ENCODE measurements at places on chromosomes 5 and 9.

- DNase-seq = no peak
Observed at GRCh38 chr5:16866795-16867576, 69.1 kb downstream of the MYO10 start.

DNA sequence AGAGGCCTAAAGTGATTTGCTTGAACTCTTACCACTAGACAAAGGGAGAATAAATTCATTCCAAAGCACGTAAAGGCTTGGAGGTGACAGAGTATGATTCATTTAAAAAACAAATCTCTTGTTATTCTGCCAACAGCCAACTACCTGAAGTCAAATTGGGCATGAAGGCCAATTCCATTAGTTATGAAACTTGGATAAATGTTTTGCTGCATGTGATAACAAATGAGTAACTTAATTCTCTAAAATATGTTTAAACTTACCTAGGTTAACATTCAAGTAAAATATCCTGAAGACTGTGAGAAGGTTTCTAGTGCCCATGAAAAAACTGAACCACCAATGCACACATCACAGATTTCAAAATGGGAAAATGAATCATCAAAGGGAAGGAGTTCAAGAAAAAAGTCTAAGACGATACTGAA, 120.1 kb upstream of the TSLP start:
- DNase-seq = no peak

GRCh38 chr9:89426384-89426961, 71.4 kb downstream of the SEMA4D start:
- no peak for DNase-seq

- DNase-seq = no peak
Observed at GRCh38 chr9:113674436-113674835, 201.7 kb upstream of the ZNF618 start.

DNA sequence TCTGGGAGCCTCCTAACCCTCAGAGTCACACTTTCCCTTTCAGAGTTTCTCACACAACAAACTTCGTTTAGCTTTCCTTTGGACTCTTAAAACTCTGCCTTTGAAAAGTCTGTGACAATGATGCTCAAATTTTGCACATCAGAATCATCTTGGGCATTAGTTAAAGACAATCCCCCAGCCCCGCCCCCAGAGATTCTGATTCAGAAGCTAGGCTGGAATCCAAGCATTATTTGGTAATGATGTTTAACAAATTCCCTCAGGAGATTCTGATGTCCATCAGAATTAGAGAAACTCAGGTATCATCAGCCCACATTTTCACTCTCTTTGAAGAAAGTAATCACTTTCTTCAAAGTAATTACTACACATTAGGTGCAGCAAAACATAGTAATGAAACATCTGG, 9.6 kb upstream of the PLPP1 start:
- DNase-seq = no peak

DNA sequence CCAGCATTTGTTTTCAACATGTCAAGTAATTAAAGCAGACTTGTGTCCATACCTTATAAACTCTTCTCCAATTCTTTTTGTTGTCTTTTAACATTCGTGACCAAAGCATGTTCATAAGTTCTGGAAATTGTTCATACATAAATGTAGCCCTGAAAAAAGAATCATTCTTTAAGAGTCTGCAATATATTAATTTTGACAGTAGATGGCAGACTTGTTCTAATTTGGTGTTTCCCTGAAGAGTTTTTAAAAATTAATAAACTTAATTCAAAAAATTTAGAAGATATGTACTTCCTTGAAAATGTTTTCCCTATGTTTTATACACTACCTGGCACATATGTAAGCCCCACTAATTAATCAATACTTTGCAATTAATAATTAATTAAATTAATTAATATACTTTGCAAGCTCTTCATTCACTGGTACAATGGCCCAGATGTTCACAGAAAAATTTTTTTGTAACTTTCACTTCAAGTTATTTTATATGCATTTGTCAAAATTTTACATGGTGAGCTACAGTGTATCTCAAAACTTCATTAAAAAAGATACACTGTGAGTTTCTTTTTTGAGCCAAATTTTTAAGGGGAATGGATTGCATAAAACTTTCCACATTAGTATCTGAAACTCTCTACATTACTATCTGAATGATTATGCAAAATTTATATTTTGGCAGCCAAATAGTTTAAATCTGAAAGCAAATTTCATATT, 42.1 kb downstream of the CLINT1 start:
- no peak for DNase-seq

- no peak for DNase-seq
Observed at GRCh38 chr5:122775550-122776542, 966 bp downstream of the SNX2 start.

GRCh38 chr9:125325826-125326225, 64.2 kb downstream of the GAPVD1 start:
- no peak for DNase-seq

- DNase-seq = no peak
Observed at GRCh38 chr9:89025553-89025952, 34.3 kb downstream of the S1PR3 start.

All from stimulated activated CD8-positive, alpha-beta memory T cell treated with anti-CD3 and anti-CD28 coated beads, Interleukin-12 subunit alpha, Interleukin-12 subunit beta, amount 100 ng/mL, for 1 hour (primary cell).